Nucleus accumbens (tissue), 56 donors: ENCODE measurements at places on chromosomes 3 and 15.

- DNase-seq, result no peak
Measured at GRCh38 chr15:58064980-58065444, 499 bp downstream of the ALDH1A2 start.

- peak; percentile 14 for DNase-seq
Measured at GRCh38 chr15:66566963-66567531, 1.2 kb upstream of the LCTL start.

DNA sequence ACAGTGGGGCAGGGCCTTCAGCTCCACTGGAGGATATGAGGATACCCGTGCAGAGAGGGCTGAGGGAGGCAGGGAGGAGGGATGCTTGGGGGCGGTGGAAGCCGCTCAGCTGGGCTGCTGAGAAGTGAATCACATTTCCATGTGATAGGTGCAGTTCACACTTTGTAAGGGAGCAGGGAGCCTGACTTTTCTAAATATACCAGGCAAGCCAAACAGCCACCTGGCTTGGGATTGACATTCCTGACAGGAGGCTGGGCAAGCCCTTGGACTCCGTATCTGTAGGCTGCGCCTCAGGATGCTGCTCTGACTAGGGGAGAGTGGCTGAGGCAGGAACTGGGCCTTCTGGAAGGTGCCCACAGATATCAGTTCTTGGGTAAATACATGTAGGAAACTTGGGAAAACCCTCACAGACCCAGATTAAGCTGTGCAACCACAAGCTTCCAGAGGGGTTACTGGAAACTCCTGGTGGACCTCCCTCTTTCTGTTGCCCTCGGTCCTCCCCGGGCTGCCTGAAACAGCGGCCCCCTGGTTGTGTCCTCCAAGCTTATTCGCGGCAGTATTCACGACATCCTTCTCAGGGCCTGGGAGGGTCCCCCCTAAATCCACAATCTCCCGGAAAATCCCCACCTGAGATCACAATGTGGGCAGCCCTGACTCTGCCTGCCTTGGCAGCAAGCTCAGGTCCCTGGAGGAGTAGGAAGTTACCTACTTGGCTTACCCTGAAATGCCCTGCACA lies 33.0 kb upstream of the ADCY5 start:
- peak; percentile 73 for DNase-seq

GRCh38 chr15:69685512-69686452 lies 233.2 kb downstream of the RPLP1 start:
- DNase-seq, result no peak

DNA sequence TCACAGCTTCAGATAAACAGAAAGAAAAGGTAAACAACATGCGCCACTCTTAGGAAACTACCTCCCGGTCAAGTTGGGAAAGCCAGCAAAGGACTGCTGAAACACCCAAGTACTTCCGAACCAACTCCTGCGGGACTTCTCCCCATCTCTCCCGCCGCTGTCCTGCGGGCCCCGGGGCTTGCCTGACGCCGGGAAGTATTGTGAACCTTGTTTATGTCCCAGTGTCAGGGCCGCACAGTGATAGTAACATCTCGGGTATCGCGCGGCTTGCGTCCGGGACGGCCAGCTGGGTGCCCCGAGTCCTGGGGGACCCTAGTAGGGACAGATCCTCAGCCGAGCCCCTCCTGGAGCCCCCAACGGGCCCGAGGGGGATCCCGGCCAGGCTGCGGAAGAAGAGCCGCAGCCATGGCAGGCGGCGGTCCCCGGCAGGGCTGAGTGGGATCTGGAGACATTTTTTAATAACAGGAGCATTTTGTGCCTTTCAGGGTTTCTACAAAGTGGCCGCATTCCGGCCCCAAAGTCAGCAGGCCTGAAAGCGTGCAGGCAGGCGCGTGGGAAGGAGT lies 756 bp downstream of the CLPX start:
- no peak for DNase-seq

GRCh38 chr3:112477891-112478290 lies 21.4 kb downstream of the BTLA start:
- no peak for DNase-seq

DNA sequence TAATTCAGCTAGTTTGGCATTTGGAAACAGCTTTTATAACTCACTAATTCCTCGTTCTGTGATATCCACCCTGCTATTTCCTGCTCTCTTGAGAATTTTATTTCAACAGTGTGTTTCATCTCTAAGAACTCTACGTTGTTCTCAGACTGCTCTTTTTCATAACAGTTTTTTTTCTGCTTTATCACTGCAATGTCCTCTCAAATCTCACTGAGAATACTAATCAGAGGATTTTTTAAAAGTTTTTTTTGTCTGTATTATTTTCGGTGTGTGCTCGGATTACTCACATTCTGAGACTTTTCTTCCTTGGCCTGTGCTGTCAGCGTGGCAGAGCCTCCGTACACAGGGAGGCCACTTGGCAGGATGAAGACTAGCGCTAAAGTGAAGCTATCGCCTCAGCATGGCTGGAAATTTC lies 59.4 kb upstream of the NEO1 start:
- DNase-seq, result no peak

DNA sequence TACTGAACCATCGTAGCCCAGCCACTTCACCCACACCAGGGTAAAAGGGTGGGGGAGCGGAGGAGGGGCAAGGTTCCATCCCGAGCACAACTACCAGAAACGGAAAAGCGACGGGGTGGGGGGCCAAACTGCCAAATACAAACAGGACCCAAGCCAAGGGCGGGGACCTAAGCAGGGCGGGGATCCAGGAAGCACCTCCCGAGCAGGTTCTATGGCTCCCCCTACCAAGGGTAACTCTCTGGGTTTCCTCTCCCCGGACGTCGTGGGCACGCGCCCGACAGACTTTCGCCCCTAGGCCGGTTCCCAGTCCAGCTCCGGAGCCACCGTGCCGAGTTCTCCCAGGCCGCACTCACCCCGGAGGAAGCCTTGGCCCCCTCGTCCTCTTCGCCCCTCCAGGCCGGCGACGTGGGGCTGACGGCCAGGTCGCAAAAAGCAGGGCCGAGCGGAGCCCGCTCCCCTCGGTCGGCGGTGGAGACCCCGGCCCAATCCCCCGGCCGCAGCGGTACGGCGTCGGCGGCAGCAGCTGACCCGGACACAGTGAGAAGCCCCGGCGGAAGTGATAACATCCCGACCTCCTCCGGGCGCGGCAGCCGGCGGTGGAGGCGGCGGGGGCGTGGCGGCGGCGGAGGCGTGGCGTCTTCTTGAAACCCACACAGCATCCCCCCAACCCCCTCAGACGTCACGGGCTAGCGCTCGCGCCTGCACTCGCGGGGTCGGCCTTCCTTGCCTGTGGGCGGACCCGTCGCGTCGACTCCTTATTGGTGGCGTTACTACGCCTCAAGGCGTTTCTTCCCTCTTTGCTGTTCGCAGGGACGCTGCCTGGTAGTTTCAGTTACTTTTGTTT lies at the start of gene BNIP2:
Gene BNIP2 (minus strand): TSS at position 539 of the 844 bp plus-strand sequence. CDS start 6,863 bp downstream, outside the sequence.
- DNase-seq, result peak; percentile 73
